ENCODE measurements at places on chromosomes 6 and 20. TPM values are rescaled to one million over a fixed set of nuclear protein-coding genes. Genes with fewer than 3 reads are reported as not detected.

The GPLD1 gene
- total RNA-seq, result 4.9 TPM

The BTN1A1 gene
- not detected for total RNA-seq

The LIN28B gene
- not detected for total RNA-seq

The MMUT gene
- 22.7 TPM for total RNA-seq

The NELFE gene
- 55.1 TPM for total RNA-seq

The MRPS26 gene
- total RNA-seq, result 29.6 TPM

The PBOV1 gene
- total RNA-seq, result not detected

The ULBP1 gene
- not detected for total RNA-seq

The UFL1 gene
- total RNA-seq, result 32.1 TPM

The RBPJL gene
- not detected for total RNA-seq

The RNASET2 gene
- 70.4 TPM for total RNA-seq

The SOBP gene
- total RNA-seq, result 18.5 TPM

The POLR1C gene
- 30.3 TPM for total RNA-seq

The LTA gene
- total RNA-seq, result 0.27 TPM

The SRMS gene
- total RNA-seq, result not detected

The MTFR2 gene
- 0.80 TPM for total RNA-seq

The FHL5 gene
- 13.2 TPM for total RNA-seq

The CTCFL gene
- total RNA-seq, result 0.27 TPM

The CST11 gene
- not detected for total RNA-seq

The RRAGD gene
- 22.1 TPM for total RNA-seq

Data from sciatic nerve (tissue), 2 donors.